Cerebellum (tissue), 4 donors: ENCODE measurements at places on chromosomes 7 and 10.

GRCh38 chr10:69202332-69202731 lies 17.8 kb upstream of the HKDC1 start:
- DNase-seq: no peak

DNA sequence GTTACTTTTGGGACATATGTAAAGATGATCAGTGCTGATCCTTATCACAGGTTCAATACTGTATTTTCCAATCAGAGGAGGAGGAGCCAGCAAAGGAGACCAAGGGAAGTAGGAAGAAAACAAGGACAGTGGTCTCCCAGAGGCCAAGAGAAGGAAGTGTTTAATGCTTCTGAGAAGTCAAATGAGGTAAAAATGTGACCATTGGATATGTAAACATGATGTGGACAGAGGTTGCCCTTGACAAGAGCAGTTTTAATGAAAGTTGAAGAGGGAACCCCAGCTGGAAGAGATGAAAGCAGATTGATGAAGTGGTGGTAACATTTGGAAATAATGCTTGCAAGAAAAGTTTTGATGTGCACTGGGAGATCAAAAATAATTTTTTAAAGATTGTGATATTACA lies 18.8 kb downstream of the CROT start:
- DNase-seq: no peak

DNA sequence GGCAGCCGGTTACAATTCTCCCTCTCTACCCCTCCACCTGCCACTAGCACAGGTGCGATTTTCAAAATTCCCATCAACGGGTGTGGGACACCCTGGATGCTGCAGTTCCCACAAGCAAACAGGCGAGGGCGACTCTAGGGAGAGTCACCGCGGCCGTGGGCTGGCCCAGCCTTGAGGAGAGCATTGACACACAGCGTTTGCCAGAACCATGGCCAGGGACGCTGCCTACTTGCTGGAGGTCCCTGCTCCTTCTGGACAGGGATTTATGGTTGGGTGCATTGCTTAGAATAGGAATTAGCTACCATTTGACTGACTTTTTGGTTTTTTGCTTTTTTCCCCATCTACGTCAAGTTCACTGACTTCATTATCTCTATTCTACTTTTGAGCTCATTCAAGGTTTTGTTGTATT lies 19.0 kb upstream of the CLDN4 start:
- peak; percentile 45 for DNase-seq

DNA sequence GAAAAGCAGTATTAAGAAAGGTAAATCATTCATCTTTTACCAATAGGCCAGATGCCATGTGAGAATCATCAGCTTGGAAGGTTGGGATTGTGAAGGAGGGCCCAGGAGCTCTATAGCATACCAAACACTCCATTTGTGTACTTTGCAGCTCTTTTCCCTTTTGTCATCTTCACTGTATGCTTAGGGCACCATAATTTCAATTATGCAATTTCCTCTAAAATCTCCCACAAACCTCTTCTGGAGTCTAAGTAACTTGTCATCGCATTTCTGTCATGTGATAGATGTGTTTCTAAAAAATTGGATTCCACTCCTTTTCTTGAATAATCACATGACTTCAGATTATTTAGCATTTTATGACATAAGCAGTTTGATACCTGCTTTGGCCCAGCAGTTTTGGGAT lies 17.9 kb downstream of the RPP30 start:
- no peak for DNase-seq

DNA sequence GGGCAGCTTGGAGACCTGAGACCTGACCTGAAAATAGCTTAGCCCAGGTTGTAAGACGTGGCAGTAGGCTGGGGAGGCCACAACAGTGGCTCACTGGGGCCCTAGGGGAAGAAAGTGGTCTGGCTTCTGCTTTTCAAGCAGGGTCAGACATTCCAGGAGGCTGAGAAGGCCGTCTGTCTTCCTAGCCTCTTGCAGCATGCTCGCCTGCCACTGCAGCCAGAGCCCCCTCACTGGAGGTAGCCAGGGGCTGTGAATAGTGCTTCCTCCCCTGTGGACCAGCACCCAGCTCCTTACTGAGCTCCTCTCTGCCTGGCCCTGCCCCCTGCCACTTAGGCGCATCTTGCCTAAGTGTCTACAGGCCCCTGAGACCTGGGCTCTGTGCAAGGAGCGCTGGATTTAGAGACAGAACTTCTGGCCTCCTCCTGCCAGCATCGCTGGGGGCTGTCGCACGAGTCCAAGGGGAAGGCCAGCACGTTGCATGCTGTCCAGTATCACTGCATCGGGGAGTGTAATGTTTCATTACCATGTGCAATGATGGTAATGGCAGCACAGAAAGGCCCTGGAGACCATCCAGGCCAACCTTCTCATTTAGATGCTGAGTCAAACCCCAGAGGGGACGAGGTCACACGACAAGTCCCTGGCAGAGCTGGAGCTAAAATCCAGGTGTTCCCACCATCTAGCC lies 12.7 kb downstream of the ZMIZ1 start:
- no peak for DNase-seq

DNA sequence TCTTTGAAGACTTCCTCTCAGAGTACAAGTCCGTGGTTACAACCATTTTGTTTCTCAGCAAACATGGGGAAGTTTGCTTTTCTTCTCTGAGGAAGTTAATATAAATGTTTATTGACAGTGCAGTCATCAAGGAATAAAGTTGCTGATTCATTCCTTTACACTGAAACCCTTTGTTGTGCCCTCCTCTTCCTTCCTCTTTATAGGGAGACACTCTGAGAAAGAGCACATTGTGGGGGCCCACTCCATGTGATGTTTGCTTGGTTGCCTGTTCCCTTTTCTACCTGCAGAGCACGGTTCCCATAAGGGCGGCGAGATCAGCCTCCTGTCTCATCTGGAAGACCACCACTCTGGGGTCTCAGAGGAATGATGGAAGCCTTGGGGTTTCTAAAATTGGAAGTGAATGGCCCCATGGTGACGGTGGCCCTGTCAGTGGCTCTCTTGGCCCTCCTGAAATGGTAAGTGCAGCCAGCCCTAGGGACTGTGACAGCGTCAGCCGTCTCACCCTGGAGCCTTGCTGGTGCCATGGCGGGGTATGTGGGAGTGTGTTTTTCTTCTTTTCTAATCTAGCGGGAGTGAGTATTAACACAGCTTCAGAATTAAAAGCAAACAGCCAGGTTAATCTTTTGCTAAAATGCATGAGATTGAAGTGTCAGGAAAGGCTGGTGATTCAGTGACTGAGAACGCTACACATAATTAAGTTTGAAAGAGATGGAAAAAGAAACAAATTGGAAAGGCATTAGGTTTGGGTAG lies at the start of gene TBXAS1:
TSS of gene TBXAS1 (plus strand) at position 240 of the 750 bp plus-strand sequence. CDS start at position 367, 127 bp downstream.
- DNase-seq: no peak

GRCh38 chr10:620417-620816 lies 69.1 kb downstream of the DIP2C start:
- DNase-seq: no peak

GRCh38 chr10:124458889-124459288 lies 2.7 kb upstream of the LHPP start:
- no peak for DNase-seq

GRCh38 chr10:106757521-106757920 lies 407.0 kb downstream of the SORCS1 start:
- no peak for DNase-seq

GRCh38 chr7:116812860-116813259 lies 49.5 kb upstream of the CAPZA2 start:
- DNase-seq: no peak

DNA sequence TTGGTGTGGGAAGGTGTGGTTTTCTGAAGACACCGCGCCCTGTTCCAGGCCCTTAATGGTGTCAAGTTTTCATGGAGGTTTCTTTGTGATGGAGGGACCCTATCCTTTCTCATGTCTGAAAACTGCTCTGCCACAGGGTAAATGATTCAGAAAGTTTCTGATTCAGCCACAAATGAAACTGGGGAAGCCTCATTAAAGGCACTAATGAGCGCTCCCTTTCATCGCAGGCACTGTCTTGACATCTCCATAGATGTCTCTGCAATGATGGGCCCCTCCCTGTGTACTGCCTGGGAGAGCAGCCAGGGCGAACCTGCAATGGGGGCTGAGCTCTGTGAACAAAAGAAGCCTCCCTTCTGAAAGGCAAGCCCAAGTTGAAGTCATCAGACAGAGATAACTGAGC lies 355.3 kb downstream of the PRPF18 start:
- no peak for DNase-seq

GRCh38 chr7:88254721-88255424 lies 35.0 kb upstream of the SRI start:
- DNase-seq: no peak

DNA sequence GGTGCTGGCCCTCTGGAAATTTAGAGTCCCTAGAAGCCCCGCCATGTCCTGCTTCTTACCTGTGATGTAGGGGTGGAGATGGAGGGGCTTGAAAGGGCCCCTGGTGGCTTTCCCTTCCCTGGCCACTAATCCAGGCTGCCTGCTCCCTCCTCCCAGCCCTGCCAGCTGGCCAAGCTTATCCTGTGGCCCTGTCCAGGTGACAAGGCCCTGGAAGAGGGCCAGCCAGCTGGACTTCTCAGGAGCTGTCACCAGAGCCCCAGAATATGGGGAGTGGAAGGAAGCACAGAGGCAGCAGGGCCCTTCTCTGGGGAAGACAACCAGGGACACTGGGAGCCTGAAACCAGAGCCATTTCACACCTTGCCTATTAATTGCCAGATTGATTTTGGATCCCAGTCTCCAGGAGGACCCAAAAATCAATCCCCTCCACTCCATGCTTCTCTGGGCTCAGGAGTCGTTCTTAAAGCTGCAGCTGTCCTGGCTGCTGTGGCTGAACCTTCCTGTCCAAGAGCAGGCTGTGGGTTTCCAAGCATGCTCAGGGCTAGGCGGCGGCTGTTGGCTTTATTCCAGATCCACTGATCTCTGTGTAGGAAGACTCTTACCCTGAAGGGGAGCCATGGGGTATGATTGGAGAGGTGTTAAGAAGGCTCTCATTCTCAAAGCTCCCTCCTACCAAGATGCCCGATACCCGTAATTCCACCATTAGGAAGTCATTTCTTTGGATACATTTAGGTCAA lies 52.6 kb upstream of the PCBD1 start:
- DNase-seq: peak; percentile 77

GRCh38 chr7:110442381-110442837 lies 648.5 kb upstream of the LRRN3 start:
- DNase-seq: no peak

GRCh38 chr7:3887096-3887690 lies 586.1 kb downstream of the SDK1 start:
- DNase-seq: no peak

GRCh38 chr7:28998105-28998504 lies 40.0 kb upstream of the TRIL start:
- no peak for DNase-seq

GRCh38 chr7:145643981-145644380 lies 472.6 kb upstream of the CNTNAP2 start:
- DNase-seq: no peak

DNA sequence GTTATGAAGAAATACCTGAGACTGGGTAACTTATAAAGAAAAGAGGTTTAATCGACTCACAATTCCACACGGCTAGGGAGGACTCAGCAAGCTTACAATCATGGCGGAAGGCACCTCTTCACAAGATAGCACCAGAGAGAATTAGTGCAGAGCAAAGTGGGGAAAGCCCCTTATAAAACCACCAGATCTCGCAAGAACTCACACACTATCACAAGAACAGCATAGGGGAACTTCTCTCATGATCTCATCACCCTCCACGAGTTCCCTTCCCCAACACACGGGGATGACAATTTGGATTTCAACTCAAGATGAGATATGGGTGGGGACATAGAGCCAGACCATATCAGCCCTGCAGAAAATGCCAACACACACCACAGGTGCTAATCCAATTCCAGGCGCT lies 218.7 kb downstream of the PARD3 start:
- DNase-seq: no peak
